ENCODE measurements at places on chromosomes 4 and X.

DNA sequence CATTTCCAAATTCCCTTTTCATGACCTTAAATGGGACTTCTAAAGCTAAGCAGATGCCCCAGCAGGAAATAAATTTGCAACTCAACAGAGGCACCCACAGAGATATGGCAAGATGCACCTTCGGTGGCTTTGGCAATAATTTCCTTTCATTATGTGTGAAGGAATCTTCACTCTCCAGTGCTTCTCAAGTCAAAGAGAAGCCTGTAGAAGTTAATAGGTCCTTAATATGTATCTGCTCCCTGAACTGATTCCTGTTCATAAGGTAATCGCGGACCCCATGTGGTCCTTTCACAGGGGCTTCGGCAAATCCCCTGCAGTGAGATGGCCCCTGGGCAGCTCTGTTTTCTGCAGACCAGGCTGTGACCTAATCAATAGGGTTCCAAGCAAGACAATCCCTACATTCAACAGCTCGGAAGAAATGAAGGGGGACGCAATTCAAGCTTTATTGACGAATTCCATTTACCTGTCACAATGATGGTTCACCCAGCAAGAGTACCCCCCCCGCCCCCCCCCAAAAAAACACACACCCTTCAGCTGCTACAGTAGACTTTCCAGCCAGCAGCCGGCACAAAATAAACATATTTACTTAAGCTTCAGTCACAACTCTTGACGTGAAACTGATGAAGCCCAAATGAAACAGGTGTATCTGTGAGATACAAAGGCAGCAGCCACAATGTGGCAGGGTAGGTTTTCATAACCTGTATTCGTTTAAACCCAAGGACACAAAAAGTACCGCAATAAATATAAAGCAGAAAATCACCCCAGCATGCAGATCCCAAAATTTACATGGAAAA, 35.3 kb downstream of the FAT1 start:
- peak; percentile 64 for DNase-seq

DNA sequence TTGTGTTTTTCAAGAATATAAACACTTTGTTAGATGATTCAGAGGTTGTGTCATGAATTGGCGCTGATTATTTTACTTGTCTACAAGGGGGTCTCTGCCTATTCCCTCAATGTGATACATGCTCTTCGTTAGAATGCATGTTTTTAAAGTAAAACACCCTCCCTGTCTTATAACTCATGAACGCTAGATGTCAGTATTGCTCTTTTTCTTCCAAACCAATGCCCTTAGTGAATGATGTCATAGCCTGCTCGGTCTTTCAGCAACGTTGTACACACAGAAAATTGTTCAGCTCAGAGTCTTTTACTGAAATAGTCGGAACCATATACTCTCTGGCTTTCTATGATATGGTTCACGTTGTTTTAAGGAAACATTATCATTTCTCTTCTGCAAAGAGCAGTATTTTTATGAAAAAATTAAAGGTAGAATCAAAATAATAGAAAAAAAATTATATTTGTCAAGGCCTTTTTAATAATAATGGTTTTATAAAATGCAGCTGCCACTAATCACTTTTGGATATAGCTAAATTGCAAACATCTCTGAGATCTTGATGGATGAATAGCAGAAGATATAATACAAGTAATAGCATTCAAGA, 292.9 kb downstream of the TLL1 start:
- DNase-seq, result peak; percentile 73

DNA sequence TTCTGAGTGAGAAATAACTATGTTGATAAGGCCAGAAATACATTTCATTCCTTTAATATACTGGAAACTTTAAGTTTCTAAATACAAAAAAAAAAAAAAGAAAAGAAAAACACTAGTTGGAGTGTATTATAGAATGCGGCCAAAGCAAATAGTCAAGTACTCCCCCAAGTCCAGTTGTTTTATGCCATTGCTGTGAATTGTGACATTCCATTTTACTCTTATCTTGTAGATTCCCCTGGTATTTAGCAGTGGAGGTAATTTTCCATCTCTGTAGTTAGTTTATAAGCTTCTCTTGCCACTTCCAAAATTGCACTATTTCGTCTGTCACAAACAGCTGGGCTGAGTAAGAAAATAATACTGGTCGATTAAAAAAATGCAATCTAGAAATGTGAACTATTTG, 426.0 kb downstream of the PCDH18 start:
- no peak for DNase-seq

DNA sequence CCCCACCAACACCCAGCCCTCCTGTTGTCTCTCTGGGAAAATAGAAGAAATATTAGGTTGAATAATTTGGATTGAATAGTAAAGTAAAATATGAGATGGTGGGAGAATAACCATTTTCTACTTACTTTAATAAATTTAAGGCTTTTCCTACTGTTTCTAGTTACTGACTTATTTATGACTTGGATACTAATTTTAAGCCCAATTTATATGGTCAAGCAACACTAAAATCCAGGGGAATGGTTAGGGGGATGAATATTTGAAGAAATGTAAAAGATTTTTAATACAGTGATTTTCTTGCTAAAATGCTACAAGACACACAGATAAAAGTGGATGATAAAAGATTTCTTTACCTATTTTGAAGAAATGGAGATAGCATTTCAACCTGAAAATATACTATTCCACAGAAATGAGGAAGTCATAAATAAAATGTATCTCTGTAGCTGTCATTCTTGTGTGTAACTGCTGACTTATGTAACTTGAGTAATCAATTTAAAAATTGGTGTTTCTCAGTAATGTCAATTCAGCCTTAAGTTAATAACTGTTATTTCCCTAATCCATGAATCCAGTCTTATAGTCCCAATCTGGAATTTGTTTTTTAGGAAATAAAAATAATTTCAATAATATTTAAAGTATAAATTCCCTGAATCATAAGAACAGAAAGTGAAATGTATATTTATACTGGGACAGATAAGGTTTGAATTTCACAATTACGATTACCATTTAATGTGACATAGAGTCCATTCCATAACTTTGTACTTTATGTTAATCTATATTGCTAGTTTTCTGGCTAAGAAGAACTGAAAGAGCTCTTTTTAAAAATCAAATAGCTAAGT, 24.3 kb upstream of the IL2 start:
- no peak for DNase-seq

GRCh38 chr4:108139089-108139488, 29.6 kb downstream of the LEF1 start:
- DNase-seq, result no peak

DNA sequence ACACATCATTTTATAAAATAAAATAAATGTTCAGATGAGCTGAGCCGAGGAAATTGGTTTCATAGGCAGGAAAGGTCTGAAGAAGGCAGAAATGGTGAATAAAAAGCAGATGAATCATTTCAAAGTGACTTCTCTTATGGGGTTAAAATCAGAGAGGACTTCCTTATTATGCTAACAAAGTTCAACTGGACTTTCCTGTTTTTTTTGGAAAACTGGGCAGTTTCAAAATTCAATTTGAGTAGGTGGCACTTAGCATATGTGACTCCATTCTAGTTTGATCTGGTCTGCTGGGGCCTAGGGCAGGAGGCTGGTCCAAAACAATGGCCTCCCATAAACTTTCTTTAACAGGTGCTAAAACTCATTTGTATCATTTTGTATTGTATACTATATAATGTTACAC, 1794.9 kb upstream of the TENM3 start:
- DNase-seq, result no peak

DNA sequence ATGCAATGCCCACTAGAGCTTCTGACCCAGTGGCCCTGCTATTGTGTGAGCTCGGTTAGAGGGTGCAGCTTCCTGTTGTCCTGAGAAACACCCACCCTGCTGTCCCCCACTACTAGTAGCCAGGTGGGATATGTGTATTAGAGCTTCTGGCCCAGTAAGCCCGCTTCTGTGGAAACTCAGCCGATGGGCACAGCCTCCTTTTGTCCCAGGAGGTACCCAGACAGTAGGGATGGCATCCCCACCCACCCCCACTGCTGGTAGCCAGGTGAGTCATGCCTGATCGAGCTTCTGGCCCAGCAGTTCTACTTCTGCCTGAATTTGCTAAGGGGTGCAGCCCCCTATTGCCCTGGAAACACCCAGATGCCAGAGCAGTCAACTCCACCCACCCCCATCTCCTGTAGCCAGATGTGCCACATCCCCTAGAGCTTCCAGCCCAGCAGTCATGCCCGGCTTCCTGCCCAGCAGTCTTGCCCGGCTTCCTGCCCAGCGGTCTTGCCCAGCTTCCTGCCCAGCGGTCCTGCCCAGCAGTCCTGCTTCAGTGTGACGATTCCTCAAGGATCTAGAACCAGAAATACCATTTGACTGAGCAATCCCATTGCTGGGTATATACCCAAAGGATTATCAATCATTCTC, 162.7 kb upstream of the KLF8 start:
- DNase-seq, result no peak

DNA sequence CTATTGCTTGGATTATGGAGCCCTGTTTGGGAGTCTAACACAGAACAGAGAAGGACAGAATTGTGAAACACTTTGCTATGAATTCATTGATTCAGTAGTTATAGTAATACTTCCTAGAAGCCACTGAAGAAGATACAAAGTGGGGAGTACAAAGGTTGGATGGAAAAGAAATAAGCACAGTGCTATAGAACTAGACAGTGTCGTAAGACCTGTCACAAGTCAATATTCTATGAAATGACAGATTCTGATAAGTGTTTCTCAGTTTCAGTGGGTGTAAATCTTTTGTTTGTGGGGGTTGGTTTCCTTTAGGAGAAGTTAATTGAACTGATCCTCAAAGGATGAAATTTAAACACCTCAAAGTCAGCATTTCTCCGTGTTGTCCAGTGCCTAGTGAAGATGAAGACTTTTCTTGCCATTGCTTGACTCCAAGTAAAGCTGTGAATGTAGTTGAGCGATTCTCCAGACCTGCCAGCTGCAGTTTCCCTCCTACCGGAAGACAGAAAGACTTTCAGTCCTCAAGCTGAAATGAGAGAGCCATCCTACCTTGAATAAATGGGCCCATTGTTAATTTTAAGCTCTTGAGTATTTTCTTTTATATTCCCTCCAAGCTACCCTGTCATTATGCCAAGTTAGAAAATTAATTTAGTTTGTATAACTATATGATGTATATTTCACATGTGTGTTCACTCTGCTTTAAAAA, 7.9 kb downstream of the PDLIM5 start:
- no peak for DNase-seq

DNA sequence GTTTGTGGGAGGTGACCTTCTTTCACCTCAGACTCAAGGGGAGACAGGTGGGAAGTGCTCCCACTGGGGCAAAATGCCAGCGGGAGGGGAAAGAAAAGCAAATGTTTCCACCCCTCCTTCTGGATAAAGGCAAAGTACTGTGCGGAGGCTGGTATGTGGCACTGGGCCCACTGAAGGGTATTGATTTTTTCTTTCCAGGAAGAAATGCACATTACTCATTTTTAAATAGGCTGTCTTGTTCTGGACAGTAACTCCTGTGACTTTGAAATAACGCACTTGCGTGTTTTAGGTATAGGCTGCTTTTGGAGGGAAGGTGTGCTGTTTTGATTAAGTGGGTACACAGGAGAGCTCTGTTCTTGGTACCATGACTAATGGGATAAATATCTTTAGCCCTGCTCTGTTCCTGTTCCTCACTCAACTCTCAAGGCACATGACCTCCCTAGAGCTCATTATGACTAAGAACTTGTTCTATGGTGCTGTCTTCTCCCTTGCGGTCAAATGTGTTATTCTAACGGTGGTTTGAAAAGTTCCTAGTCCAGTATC, 40.7 kb upstream of the MBTPS2 start:
- peak; percentile 32 for DNase-seq

DNA sequence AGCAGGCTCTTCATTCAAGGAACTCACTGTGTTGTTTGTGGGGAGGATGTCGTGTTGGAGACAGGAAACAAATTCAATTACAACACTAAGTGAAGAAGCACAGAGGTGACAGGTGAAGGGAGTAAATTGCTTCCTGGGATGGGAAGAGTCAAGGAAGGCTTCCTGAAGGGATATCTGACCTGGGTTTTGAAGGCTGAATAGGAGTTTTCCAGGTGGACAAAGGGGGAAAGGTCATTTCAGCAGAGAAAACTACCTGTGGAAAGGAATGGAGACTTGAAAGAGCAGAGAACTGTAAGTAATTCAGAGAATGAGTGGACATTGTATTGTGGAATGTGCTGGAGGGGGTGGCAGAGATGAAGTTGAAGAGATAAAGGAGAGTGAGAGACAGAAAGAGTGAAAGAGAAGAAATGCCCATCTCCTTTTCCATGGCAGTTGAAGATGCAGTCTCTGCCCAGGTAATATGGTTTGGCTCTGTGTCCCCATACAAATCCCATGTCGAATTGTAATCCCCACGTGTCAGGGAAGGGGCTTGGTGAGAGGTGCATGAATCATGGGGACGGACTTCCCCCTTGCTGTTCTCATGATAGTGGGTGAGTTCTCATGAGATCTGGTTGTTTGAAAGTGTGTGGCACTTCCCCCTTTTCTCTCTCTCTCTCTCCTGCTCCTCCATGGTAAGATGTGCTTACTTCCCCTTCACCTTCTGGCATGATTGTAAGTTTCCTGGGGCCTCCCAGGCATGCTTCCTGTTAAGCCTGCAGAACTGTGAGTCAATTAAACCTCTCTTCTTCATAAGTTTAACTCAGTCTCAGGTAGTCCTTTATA, 205.7 kb upstream of the BCOR start:
- no peak for DNase-seq

GRCh38 chr4:14607001-14607400, 395.3 kb upstream of the CPEB2 start:
- no peak for DNase-seq

GRCh38 chr4:77600521-77601451, 4.8 kb upstream of the CXCL13 start:
- DNase-seq, result peak; percentile 17

GRCh38 chr4:146592019-146592418, 46.7 kb upstream of the POU4F2 start:
- no peak for DNase-seq

- DNase-seq, result no peak
These were observed 54.6 kb upstream of the GUCY1A1 start for GRCh38 chr4:155612074-155612473.

GRCh38 chrX:65635822-65636221, 31.6 kb upstream of the MSN start:
- DNase-seq, result no peak

DNA sequence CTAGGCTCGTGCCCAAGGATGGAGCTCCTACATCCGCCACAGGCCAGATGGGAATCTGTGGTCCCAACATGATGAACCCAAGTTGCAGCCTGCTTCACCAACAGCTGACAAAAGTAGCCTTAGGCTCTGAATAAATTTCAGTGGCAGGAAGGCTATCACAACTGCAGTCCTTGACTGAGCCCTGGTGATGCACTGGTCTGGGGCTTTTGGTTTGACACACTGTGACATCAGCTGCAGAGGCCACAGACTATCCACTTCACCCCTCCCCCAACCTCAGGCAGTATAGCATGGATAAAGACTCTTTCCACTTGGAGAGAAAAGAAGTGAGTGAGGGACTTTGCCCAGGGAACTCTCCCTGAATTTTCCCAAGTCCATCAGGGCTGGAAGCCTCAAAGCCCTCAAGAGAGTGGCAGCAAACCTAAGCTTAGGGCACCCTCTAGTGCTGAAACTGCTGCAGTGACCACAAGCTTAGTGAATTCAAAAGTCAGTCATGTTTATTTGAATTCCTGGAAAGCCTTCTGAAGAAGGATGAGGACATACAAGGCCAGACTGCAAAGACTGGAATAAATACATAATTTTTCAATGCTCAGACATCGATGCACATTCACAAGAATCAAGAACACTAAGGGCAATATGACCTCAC, 135.0 kb upstream of the TENT5D start:
- no peak for DNase-seq

Data from NCI-H2081 (cell line).